ENCODE measurements at places on chromosomes 1 and 21.

GRCh38 chr1:204733289-204733688 lies 47.8 kb upstream of the LRRN2 start:
- no peak for DNase-seq

GRCh38 chr1:10308001-10308400 lies 90.9 kb upstream of the PGD start:
- no peak for DNase-seq

GRCh38 chr1:241237873-241238272 lies 119.1 kb downstream of the RGS7 start:
- no peak for DNase-seq

DNA sequence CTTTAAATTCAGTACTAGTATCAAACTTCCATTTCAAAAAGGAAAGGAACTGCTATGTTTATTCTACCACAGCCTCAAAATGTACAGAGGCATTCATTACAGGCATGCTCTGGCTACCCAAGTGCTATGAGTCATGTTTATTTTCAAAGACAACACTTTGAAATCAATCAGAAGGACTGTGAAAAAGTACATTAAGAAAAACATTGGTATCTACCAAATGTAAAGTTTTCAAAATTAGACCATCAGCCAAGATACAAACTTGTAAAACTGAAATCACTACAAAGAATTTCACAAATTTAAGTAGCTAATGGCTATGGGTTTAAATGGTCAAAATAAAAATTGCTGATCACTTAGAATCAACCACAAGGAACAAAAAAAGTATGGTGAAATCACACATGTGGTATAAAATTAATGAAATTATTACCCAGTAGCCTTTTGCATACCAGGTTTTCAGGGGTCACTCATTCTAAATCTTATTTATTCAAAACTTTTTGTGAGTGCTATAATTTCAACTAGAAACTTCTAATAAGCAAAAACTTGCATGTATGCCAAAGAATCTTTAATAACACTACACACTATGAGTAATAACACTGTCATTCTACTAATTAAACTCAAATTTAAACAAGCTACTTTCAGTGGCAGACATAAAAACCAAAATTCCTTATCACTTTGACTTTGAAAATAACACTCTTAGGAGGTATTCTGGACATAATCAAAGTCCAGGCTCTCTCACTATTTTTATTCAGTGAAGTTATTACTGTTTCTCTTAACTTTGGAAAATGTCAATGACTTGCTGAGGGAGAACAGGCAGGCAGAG lies 49.2 kb downstream of the ENAH start:
- DNase-seq, result no peak

DNA sequence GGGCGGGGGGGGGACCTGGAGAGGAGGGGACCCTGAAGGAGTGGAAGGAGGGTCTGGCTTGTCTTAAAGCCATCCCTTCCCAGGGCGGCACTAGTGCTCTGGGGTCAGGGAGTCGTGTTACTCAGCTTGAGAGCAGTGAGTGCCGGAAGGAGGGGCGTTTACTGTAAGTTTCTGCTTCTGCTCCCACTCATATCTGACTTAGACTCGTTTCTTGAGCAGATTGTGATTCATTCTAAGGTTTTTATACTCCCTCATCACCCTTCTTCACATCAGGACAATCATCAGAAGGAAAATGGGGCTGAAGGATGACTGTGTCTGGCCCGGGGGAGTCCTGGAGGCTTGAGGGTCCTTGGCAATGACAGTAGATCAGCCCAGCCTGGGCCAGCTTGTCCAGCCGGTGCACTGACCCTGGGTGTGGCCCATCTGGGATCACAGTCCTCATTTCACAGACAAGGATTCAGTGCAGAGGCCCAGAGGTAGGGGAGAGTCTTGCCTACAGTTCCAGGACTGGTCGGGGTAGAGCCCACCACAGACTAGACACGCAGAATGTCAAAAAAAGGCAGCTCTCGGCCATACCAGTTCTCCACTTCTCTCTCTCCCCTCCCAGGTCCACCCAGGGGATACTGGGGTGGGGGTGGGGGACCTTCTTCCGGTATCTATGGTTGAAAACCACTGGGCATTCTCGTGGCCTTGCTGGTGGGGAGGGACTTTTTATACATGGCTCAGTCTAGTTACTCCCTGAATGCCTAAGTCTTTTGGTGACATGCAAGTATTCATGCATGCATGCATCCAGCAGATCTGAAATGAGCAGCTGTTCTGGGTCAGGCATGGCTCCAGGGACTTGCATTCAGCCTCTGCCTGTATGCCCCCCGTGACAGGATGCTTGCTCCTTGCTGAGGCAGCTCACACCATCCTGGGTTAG lies 5.1 kb downstream of the TNFRSF8 start:
- DNase-seq, result no peak

GRCh38 chr1:61420909-61421835 lies 303.8 kb downstream of the TM2D1 start:
- no peak for DNase-seq

GRCh38 chr1:42210421-42211133 lies 46.0 kb upstream of the GUCA2A start:
- DNase-seq, result no peak

DNA sequence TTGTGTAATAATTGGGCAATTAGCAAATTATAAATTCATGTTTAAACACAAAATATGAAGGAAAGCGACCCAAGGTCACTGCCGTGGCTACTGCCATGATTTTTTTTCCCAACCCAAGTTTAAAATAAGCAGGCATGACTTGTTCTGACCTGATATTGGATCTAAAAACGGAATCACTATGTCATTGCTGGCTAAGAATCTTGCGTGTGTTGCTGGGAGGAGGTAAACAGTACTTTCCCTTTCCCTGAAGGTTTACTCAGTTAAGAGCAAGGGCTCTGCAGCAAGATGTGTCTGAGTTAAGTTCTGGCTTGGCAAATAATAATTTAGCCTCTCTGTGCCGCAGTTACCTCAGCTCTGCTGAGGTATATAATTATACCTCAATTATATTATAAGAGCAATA lies 125.7 kb upstream of the L1TD1 start:
- DNase-seq, result no peak

GRCh38 chr1:64608005-64608650 lies 136.7 kb upstream of the RAVER2 start:
- DNase-seq, result no peak

DNA sequence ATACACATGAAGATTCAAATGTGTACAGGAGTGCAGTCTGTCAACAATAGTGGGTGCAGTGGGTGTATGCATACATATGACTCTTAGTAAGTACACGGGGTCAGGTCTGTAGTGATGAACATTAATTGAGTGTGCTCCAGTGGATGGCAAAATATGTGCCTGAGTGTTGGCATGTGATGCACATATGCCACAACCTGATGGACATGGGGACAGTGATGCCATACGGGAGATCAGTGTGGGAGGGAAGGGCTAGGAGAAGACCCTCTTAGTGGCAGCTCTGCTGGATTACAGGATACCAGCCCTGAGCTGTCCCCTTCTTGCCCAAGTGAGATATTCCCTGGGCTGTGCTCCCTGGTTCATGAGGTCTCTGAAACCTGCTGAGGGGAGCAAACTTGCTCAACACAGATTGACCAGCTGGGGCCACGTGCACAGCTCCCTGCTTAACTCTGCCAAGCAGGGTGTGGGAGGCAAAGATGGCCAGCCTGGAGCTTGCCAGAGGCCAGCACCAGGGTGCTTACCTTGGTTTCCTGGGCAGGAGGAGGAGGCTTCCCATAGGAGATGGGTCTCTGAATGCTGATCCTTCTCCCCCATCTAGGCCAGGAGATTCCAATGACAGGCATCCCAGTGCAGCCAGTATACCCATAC lies 2.2 kb downstream of the SHISA4 start:
- no peak for DNase-seq

- no peak for DNase-seq
Observed at GRCh38 chr1:157628773-157629172, 30.9 kb upstream of the FCRL4 start.

- no peak for DNase-seq
Observed at GRCh38 chr1:244735404-244735803, 82.5 kb downstream of the DESI2 start.

DNA sequence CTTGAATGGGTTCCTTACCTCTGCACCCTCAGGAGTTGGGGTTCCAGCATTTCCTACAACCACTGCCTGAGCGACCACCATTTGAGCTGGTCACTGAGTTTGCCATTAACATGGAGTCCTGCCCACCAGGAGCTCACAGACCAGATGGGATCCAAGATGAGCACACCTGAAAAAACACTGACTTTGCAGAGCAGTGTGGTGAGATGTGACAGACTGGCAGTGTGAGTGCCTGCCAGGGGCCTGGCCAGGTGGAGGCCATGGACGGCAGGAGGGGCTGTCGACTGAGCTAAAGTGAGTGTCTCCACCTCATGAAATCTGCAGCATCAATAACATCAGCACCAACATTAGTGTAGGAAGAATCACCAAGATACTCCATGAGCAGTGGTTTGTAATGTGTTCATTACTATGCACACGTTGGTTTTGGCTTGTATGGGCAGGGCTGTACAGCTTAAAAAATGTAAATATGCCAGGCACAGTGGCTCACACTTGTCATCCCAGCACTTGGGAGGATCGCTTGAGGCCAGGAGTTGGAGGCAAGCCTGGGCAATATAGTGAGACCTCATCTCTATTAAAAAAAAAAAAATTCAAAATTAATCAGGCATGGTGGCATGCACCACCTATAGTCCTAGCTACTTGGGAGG lies 12.2 kb upstream of the MIXL1 start:
- no peak for DNase-seq

GRCh38 chr1:179393721-179394120 lies 27.9 kb downstream of the AXDND1 start:
- no peak for DNase-seq

- DNase-seq, result no peak
Observed at GRCh38 chr1:210125143-210125542, 107.5 kb upstream of the SERTAD4 start.

DNA sequence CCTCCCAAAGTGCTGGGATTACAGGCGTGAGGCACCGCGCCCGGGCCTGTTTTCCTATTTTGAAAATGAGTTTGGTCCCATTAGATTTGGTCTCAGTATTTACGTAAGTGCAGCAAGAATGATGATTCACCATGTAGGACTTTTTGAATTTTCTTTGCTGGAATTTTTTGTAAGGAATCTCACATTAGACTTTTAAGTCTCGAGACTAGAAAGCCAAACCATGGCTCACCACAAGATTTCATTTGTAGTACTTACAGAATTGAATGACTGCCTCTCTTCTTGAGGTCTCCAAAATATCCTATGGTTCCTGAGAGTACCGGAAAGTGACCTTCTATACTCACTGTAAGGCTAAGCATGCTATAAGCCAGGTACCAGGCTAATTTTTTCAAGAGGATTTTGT lies 325 bp downstream of the OR14A2 start:
- no peak for DNase-seq

DNA sequence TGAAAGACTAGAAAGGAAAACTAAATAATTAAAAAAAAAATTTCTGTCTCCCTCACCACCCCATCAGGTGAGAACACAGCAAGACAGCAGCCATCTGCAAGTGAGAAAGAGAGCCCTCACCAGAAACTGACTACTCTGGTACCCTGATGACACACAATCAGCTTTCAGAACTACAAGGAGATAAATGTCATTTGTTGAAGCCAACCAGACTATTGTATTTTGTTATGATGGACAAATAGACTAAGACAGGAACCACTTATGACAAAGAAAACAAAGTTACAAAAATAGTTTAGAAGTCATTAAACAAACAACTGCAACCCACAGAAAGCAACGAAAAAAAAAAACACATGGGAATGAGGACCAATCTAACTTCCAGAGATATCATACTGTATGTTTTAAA lies 98.3 kb downstream of the FAF1 start:
- no peak for DNase-seq

GRCh38 chr1:40939320-40940059 lies 40.0 kb upstream of the CTPS1 start:
- DNase-seq, result no peak

- no peak for DNase-seq
Observed at GRCh38 chr1:93993731-93994130, 84.5 kb upstream of the GCLM start.

DNA sequence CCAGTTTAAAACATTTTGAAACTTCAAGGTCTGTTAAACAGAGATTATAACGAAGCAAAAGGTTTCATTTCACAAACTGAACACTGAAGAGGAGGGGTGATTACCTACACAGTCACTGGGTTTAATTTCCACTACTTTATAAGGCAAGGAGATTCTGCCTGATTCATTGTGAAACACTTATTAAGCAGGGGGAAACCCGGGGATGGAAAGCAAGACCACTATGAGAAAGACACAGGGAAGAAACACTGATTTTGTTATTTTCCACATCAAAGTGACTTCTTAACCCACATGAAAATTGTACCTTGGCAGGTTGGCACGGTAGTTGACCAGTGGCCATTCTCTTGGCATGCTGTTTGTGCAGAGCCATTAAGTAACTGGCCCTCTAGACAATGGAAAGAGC lies 8.1 kb upstream of the F5 start:
- no peak for DNase-seq

- DNase-seq, result peak; percentile 50
Observed at GRCh38 chr1:151047591-151047924, at the start of gene C1orf56. Gene C1orf56 (plus strand): TSS chr1:151047751. CDS start chr1:151047848, 97 bp downstream.
